Head of caudate nucleus (tissue), 42 donors: ENCODE measurements at places on chromosomes 5 and 9.

- DNase-seq, result no peak
Observed at GRCh38 chr9:4553951-4554381, 63.7 kb downstream of the SLC1A1 start.

DNA sequence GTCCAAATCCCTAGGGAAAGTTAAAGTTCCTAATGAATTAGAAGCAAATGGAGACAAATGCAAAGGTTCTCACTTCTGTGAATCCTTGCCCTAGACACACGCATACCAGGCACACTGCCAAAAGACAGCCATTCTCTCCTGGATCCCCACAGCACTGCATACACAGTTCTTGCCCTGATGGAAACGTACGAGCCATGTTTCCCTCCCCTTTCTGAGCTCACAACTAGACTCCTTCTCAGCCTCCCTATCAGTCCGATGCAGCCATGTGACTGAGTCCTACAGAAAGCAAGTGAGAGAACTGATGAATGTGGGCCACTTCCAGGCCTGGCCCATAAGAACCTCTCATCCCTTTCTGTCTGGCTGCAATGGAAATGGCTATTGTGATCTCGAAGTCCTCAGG, 92.0 kb downstream of the ZNF608 start:
- DNase-seq, result no peak

- no peak for DNase-seq
Observed at GRCh38 chr5:73922224-73922623, 296.2 kb downstream of the ARHGEF28 start.

- peak; percentile 42 for DNase-seq
Observed at GRCh38 chr9:36008774-36009300, 27.9 kb upstream of the RECK start.

DNA sequence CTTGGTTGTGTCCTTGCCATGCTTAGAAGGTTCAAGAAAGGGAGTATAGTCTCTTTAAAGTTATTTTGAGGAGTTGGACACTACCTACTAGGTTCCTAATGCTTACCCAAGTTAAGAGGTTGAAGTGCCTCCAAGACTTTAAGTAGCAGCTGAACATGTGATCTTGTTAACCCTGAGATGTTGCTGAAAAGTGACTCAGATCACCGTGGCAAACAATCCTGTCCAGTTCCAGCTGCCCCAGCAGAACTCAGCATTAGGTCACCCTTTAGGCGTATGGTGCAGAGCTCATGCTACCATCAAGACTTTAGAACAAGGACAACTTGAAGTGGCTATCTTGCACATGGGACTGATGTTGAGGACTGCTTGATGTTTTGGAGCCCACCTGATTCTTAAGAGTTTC, 22.5 kb downstream of the ZNF462 start:
- DNase-seq, result no peak

DNA sequence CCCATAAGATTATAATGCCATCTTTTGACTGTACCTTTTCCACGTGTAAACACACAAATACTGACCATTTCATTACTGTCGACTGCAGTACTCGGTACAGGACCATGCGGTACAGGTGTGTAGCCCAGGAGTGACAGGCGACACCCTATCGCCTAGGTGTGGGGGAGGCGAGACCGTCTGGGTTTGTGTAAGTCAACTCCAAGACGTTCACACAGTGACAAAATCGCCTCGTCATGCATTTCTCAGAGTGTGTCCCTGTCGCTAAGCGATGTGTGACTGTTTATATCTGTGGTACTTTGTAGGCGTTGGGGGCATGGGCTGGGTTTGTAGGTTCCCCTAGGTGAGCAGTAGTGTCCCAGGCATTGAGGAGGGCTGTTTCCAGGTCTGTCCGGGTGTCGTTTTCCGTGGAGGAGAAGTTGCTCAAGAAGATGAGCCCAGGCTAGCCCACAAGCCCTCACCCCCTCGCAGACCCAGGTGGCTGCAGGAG, 20.3 kb downstream of the NEK6 start:
- DNase-seq, result no peak
